ENCODE measurements at places on chromosomes 16 and 17.
A peak's percentile ranks its signal among the peaks of the same experiment; 100 is the strongest.

DNA sequence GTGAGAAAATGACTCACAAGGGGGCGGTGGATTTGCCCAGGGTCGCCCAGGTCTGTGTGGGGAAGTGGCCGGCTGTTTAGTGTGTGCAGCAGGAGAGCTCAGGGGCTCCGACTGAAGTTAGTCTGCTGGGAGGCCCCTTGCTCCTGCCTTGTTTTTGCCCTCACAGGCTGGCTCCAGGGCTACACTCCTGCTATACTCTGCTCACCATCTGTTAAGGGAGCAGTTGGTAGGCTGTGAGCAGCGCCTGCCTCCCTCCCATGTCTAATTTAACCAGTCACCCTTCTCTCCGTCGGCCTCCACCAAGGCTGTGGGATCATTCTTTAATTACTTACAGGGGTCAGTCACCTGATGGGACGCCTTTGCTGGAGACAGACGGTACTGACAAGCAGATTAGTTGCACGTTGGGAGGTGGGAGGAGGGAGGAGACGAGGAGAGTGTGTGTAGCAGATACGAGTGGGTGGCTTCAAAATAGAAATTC is 35.5 kb downstream of the KSR1 start:
- DNase-seq: no peak

GRCh38 chr17:11997147-11997971 is at the start of gene ZNF18:
ZNF18 (minus strand) TSS chr17:11997475; CDS start chr17:11992829, 4,646 bp downstream.
- peak; percentile 87 for DNase-seq

- DNase-seq: peak; percentile 21
Measured at GRCh38 chr16:50154420-50154950, 1.4 kb downstream of the TENT4B start.

DNA sequence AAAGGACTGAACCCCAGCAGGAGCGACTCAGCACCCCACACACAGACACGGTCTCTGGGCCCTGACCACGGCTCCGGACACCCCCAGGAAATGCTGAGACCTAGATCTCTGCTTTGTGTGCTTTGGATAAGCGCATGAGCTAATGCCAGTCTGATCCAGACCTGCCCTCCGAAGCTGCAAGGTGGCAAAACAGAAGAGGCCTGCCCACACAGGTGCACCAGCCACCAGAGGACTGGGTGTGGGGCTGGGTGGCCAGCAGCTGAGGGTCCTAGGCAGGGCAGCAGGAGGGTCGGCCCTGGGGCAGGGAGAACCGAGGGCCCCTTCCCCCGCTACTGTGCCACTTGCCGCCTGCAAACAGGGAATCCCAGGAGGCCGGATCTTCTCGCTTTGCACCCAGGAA is 30.7 kb upstream of the EIF1 start:
- no peak for DNase-seq

DNA sequence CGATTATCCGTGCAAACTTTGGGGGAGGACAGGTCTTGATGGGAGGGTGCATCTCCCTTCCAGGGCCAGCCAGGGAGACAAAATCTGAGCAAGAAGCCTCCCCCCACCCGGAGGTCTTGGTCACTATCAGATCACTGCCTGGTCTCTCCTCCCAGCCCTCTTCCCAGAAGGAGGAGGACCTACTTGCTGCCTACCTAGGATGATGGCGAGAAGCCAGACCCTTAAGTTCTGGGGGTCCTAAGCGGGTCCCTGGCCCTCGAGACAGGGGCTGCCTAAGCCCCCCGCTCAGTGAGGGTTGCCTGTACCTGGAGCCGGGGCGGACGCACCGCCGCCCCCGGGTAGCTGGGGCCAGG is 4.6 kb downstream of the TSPOAP1 start:
- DNase-seq: no peak

- DNase-seq: no peak
Measured at GRCh38 chr16:8776129-8776584, 21.3 kb downstream of the TMEM186 start.

GRCh38 chr17:32558326-32558955 is 71.6 kb downstream of the CDK5R1 start:
- no peak for DNase-seq

DNA sequence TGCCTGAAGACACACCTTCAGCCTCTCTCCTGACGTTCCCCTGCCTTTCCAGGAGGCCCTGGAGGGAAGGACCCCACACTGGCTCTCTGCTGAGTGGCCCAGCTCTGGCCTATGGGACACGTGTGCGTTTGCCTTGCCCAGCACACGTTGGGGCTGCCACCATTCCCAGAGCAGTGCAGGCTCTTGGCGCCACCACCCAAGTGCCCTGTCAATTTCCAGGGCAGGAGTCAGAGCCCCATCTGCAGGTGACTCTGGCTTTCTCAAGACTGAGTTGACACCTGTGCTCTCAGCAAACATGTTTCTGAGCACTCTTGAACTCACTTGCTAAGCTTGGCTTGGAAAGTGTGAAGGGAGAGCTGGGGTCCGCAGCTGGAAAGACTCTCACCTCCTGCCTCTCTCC is 4.7 kb upstream of the IRF8 start:
- DNase-seq: no peak

- DNase-seq: peak; percentile 96
Measured at GRCh38 chr17:44108440-44109311, 14.8 kb downstream of the HDAC5 start.

- DNase-seq: no peak
Measured at GRCh38 chr17:1351971-1352370, 48.1 kb downstream of the YWHAE start.

DNA sequence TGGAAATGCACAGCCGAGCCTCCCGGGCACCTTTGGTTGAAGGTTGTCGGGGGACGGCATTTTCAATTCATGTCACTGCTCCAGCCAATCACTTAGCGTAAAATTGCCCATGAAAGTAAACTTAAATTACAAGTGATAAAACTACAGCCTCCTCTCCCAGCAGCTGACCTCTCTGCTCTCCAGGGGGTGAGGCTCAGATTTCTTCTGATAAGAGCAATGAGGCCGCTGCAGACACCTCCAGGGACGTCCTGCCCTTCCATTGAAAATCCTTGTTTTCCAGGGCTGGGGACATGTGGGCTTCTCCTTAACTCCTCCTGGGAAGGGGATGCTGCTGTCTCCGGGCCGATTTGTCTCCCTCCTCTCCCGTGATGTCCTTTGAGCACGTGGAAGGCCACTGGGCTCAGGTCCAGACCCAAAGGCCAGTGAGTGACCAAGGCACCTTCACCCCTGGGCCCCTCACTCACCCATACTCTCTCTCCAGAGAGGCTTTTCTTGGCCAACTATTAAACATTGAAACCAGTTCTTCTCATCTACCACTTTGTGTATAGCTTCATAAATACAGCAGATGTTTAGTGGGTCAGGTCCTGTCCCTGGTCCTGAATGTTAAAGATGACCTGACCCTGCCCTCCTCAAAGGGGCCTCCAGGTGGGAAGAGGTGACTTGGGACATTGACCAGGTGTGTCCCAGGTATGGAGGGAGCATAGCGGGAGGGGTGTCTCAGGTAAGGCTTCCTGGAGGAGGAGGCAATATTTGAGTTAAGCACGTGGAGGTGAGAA is 52.3 kb downstream of the MGAT5B start:
- DNase-seq: no peak

DNA sequence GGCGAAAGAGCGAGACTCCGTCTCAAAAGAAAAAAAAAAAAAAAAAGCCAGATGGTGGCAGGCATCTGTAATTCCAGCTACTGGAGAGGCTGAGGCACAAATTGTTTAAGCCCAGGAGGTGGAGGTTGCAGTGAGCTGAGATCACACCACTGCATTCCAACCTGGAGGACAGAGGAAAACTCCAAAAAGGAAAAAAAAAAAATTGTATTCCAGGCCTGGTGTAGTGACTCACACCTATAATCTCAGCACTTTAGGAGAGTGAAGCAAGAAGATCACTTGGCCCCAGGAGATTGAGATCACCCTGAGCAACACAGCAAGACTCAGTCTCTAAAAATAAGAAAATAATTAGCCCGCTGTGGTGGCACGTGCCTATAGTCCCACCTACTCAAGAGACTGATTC is 20.1 kb downstream of the HBQ1 start:
- peak; percentile 84 for DNase-seq

All from fibroblast of mammary gland (primary cell).